ENCODE measurements at places on chromosomes 12 and 14.

GRCh38 chr12:126389220-126389841, 1324.1 kb downstream of the AACS start:
- no peak for DNase-seq

DNA sequence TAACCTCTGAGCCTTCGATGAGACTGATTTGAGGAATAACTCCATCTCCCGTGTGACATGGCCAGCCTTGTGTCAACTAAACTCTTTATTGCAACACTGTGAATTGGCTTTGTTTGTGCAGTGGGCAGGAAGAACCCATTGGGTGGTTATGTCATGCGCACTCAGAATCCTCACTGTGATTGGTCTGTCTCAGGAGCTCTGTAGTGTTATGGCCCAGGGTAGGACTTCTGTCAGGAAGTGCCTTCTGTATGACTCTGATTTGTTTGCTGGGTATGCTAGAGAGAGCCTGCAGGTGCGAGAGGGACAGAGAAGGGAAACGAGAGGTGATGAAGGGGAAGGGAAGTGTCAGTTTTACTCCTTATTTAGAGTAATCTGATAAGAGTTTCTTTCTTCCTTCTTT, 71.5 kb upstream of the DCD start:
- DNase-seq: no peak

GRCh38 chr14:105066240-105067071, 1.2 kb upstream of the GPR132 start:
- DNase-seq: no peak

GRCh38 chr14:67875175-67876006, 55.8 kb downstream of the RAD51B start:
- DNase-seq: no peak

DNA sequence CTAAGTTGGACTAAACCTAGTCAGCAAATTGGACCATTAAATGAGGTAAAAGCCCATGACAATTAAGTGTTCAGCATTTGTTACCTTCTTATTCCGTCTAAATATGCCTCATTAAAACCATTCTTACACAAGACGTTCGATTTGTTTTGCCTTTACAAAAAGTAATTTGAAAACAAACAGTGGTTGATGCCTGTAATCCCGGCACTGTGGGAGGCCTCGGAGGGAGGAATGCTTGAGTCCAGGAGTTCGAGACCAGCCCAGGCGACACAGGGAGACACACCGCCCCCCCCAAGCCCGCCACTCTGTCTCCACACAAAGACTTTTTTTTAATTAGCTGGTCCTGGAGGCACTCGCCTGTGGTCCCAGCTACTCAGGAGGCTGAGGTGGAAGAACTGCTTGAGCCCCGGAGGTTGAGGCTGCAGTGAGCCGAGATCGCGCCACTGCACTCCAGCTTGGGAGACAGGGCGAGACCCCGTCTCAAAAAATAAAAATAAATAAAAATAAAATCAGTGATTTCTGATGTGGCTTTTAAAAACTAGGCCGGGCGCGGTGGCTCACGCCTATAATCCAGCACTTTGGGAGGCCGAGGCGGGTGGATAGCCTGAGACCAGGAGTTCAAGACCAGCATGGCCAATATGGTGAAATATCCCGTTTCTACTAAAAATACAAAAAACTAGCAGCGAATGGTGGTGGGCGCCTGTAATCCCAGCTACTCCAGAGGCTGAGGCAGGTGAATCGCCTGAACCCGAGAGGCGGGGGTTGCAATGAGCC, 856 bp upstream of the EIF4B start:
- DNase-seq: peak; percentile 20

- no peak for DNase-seq
Measured at GRCh38 chr14:37796703-37797416, 201.4 kb downstream of the TTC6 start.

GRCh38 chr12:67356380-67356774, 87.2 kb downstream of the CAND1 start:
- DNase-seq: no peak

GRCh38 chr14:99724939-99725773, 41.1 kb downstream of the CYP46A1 start:
- no peak for DNase-seq

DNA sequence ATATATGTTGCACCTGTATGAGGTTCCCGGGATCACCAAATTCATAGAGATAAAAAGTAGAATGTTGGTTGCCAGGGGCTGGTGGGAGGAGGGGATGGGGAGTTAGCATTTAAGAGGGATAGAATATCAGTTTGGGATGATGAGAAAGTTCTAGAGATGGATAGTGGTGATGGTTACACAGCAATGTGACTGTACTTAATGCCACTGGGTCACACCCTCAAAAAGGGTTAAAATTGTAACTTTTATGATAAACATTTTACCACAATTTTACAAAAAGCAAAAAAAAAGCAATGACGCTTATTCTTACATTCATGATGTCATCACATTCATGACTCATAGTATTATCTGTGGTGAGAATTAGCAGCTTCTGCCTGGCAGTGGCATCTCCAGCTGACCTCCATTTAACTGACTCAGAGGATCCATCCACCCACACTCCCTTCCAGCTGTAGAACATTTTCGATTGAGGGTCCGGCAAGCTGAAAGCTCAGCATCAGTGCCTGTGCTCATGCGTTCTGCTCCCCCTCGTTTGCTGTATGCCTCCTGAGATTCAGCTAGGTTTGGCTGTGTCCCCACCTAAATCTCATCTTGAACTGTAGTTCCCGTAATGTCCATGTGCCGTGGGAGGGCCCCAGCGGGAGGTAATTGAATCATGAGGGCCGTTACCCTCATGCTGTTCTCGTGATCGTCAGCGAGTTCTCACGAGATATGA, 64.8 kb upstream of the TMEM260 start:
- DNase-seq: no peak

- no peak for DNase-seq
Measured at GRCh38 chr14:71003156-71003555, 95.9 kb downstream of the PCNX1 start.

- peak; percentile 33 for DNase-seq
Measured at GRCh38 chr14:75418850-75419768, 8.7 kb upstream of the JDP2 start.

GRCh38 chr12:43123461-43123860, 428.5 kb downstream of the ADAMTS20 start:
- no peak for DNase-seq

DNA sequence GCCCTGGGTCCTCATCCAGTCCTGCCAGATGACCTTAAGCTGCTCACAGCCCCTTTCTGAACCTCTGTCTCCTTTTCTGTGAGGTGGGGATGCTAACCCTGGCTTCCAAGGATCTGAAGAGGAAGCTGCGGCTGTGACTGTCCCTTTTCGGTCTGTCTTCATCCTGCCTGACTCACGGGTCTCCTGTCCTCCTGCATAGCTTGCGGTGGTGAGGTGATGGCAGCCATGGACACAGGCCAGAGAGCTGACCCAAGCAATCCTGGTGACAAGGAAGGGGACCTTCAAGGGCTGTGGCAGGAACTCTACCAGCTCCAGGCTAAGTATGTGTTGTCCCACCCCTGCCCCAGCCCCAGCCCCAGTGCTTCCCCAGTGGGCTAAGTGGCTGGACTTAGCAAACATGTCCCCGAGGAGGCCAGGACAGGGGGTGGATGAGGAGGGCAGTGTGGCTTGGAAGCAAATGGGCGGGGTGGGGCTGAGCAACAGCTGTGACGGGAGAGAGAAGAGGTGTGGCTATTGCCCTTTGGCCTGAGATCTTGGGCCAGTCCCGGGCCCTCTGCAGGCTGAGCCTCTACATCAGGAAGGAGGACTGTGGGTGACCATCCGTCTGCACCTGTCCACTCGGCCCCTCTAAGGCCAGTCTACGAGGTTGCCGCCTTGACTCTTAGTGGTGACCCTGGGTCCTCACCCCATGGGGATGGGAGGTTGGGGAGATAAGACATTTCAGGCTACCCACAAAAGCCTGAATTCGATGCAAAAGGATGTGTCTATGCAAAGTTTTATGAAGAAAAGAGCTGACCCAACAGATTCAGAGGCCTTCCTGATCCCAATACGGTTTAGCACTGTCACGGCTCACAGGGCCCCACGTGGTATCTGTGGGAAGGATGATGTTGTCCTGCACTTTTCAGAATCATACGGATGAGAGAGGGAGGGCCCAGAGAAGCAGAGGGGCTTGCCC, 1.1 kb downstream of the CCDC197 start:
- DNase-seq: no peak

All from ACHN (cell line).